ENCODE measurements at places on chromosomes 1 and 21.
A peak's percentile ranks its signal among the peaks of the same experiment; 100 is the strongest.

DNA sequence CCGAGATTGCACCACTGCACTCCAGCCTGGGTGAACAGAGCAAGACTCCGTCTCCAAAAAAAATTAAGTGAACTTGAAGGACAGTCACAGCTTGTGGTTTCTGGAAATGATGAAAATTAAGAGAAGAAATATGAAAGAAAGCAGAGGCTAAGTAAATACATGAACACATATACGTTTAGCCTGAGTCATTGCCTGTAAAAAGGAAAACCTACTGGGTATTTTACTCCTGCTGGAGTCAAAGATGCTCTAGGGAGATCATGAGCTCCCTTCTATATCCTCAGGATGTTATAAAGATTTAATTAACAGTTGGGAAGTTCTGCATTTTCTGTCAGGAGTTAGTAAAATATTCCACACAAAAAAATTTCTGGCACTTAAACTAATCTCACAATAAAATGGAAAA is 43.5 kb upstream of the TTC39A start:
- no peak for DNase-seq

DNA sequence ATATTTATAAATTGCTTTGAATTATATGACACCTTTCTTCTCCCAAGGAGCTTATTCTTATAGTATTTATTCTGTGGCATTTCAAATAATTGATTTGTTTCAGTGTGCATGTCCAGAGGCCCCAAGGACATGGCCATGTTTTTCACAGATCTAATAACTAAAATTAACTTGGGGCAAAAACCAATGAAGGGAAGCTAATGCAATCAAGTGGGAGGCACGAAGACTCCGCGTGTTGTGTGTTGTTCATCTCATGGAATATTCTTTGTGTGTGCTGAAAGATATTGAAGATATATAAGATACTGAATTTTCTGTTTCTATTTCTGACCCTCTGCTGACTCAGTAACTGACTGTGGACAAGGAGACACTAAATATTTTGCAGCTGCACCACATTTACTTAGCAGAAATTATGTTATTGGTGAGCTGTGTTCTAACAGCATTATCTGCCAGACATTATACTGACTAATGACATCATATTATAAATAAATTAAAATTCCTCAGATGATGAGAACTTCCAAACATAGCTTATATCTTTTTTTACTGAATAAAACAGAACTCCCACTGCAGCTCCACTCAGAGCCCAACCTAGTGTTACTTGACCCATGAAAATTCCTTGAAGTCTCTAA is 519.3 kb upstream of the CXADR start:
- DNase-seq = no peak

- no peak for DNase-seq
Observed at GRCh38 chr21:45552696-45553391, 10.6 kb upstream of the SLC19A1 start.

GRCh38 chr1:171739656-171740055 is 2.2 kb downstream of the VAMP4 start:
- DNase-seq = peak; percentile 48

GRCh38 chr1:47405697-47406096 is 10.4 kb upstream of the FOXE3 start:
- no peak for DNase-seq

DNA sequence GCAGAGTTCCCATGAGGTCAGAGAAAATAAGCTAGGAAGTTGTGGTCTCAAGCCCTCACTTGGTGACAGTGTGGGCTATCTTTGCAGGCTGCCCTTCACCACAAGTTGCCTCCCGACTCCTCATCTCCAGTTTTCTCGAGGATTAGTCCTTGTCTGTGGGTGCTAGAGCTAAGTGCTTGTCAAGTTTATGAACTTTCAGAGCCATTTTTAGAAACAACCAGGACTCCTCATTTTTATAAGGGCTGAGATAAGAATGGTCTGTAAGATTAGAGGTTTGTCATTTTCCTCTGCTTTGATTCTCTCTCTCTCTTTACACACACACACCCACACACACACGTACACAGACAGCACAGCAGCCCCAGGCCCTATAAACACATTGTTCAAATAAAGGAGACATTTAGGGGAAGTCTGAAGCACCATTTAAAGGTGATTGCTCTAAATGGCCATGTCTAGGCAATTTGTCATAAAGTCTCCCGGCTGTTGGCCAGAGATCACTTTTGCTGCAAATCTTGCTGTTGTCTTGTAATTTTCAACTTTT is 127.2 kb downstream of the LACTBL1 start:
- DNase-seq = no peak

DNA sequence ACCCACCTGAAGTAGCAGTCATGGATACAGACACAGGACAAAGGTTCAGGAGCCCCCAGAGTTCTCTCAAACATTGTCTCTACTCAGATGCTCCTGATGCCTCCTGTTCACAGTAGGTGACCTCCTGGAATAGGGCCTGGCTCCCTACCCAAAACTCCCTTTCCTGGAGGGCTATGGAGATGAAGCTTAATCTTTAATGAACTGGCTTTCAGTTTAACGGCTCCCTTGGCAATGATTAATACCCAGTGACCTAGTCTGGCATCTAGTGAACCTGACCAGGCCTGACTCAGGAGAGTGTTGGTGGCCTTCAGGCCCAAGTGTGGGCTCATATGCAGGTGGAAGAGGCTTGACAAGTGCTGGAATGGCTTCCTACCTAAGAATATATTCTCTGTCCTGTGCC is 65.2 kb upstream of the TRABD2B start:
- DNase-seq = no peak

DNA sequence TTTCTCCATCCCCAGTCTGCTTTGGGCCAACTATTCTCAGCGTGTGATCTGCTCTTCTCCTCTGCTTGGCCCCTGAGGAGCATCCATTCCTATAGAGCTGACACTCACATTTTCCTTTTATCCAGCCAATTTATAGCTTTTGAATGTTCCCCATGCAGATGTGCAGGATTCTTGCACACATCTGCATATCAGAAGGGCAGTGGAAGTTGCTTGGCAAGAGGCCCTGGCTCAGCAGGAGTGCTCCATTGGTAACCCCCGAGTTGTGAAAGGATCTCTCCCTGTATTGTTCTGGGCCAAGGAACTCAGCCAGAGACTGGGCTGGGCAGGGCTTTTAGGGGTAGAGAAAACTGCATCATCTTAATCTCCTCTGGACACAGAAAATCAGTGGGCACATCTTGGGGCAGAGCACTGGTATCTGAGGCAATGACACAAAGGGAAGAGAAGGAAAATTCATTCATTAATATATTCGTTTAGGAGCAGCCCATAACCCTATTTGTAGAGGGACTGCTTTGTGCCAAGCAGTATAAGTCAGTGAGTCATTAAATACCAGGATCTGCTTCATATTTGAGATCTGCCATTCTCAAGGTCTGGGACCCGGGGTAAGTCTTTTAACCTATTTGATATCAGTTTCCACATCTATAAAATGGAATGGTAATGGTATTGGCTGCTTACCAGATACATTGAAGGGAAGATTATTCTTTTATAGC is 31.0 kb upstream of the BEND5 start:
- DNase-seq = no peak

- no peak for DNase-seq
Observed at GRCh38 chr1:44713321-44713781, 17.6 kb downstream of the RNU5D-1 start.

GRCh38 chr21:26443867-26444266 is 129.2 kb downstream of the CYYR1 start:
- no peak for DNase-seq

GRCh38 chr1:169527451-169528214 is 41.9 kb upstream of the SLC19A2 start:
- no peak for DNase-seq

DNA sequence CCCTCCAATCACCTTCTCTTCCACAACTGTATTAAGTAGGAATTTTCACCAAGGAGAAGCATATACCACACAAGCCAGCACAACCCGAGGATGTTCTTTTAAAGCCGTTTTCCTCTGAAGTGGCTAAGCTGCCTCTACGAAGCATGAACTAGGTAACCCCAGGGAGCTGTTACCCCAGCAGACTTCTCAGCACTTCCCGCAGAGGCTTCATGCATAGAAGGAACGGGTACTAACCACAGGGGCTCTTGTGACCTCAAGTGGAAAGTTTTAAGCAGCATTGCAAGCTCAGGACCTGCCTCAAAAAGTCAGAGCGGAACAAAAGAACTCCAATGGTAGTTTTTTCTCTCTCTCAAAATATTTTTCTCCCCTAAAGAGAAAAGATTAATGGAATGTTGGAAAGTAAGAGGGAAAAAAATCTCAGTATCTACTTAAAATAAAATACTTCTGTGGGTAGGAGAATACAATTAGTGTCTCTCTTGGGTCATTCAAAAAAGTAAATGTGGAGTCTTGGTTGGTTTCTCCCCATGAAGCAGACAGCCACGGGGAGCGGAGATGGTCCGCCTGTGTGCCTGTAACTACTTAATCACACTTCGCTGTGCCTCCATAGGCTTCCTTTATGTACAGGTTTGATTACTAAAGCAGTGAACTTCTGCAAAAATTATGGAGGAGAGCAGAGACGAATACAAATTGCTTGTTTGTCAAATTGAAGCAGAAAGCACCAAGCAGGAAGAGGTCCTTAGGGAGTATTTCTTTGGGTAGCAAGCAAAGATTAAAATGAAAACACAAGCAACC is 40.9 kb downstream of the STX6 start:
- DNase-seq = peak; percentile 9

GRCh38 chr1:246680696-246681130 is 43.5 kb upstream of the SCCPDH start:
- DNase-seq = no peak

DNA sequence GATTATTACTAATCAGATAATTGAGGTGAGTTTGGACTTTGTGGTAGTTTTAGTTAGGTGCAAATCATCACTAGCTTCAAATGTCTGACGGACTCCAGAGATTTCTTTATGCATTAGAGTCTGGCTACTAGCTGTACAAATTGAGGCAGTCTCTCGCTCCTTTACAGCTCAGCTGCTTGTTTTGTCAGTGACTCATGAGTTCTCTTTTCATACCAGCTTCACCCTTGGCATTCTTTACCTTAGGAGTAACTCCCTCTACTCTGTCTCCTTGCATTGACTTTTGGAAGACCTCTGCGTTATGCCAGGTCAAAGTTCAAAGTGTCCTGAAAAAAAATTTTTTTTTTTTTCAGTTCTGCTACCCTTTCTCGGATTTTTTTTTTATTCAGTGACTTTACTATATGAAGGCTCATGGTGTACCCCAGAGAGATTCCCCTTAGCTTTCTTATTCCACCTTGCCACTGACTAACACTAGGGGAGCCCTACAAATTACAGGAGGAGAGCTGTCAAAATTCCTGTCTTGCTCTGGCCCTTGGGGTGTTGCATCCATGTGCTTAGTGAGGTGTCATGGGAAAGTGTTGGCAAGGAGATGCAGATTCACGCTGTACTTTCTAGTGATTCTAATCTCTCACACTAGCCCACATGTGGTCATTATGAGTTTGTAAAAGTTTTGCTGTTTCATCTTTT is 576.6 kb downstream of the ADGRL2 start:
- no peak for DNase-seq
